SJCRH30 (cell line): ENCODE measurements at places on chromosomes 13 and 19.
A peak's percentile ranks its signal among the peaks of the same experiment; 100 is the strongest.

DNA sequence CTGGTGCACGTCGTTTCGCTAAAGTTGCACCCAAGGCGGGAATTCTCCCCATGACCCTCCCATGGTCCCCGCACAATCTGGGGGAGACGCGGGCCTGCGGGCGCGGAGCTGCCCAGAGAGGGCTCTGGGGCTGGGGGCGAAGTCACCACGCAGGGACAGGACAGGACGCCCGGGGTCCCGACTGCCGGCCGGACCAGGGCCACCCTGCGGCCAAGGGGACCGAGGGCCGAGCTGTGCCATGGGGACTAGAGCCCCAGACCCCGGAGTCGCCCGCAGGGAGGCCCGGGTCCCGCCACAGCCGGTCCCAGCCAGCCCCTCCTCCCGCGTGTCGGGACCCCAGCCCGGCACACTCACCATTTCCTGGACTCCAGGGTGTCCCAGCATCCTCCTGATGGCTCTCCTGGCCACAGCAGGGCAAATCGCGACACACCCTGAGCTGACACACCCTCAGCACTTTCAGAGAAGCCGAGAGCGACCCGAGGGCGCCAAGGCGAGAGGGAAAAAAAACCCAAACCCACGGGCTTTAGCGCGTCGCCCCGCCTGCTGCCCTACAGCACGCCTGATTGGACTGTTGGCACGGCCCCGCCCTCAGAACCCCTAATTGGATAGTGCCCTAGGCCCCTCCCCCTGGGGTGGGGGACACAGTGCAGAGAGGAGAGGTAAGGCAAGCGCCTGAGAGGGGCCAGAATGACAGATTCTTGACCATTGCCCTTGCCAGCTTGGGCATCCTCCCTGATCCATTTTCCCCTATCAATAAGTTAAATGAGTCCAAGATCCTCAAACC is 28.6 kb downstream of the ZNF44 start:
- H3K27me3 ChIP-seq = no peaks in the 10 kb centered on the region
- H3K27ac ChIP-seq = no peak overlapping the region
- no peak for DNase-seq
- H3K4me1 ChIP-seq = no peaks in the 10 kb centered on the region
- no peak overlapping the region for H3K4me3 ChIP-seq
- H3K36me3 ChIP-seq = peaks cover 9% of the 10 kb centered on the region

- no peaks in the 10 kb centered on the region for H3K4me1 ChIP-seq
- H3K27ac ChIP-seq = no peak overlapping the region
- H3K27me3 ChIP-seq = no peaks in the 10 kb centered on the region
- no peaks in the 10 kb centered on the region for H3K36me3 ChIP-seq
- no peak for DNase-seq
- H3K4me3 ChIP-seq = no peak overlapping the region
Observed at GRCh38 chr13:79497852-79498251, 16.9 kb downstream of the NDFIP2 start.

DNA sequence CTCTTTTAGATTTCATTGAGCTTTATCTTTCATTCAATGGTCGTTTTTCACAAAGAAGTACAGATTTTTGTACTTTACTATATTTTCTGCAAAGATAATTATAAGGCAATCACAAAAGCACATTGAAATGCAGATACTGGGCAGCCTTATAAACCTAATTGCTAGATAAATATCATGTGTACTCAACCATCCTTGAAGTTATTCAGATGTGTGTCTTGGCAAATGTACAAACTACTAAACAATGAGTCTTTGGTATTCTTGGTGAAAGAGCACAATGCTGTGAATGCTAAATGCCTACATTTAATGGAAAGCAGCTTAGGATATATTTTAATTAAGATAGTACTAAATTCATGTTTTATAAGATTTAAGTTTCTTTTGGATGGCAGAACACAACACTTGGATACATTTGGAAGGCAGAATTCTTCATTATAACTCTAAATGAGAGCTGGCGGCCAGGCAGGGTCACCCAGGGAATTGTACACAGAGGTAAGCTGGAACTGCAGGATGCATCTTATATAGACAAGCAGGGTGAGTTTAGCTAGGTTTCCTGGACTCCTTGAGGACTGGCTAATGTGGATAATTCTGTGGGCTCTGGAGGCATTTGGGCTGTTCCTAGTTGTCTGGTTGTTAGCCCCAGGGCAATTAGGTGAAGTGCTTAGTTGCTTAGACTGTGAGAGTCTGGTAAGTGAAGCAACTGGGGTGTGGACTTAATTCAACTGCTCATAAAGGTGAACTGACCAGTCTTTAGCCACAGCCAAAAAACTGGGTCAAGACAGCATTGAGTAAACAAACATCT is 286.6 kb downstream of the PCDH20 start:
- H3K27ac ChIP-seq = no peak overlapping the region
- H3K4me1 ChIP-seq = no peaks in the 10 kb centered on the region
- H3K4me3 ChIP-seq = no peak overlapping the region
- DNase-seq = no peak
- H3K27me3 ChIP-seq = no peaks in the 10 kb centered on the region
- H3K36me3 ChIP-seq = no peaks in the 10 kb centered on the region

DNA sequence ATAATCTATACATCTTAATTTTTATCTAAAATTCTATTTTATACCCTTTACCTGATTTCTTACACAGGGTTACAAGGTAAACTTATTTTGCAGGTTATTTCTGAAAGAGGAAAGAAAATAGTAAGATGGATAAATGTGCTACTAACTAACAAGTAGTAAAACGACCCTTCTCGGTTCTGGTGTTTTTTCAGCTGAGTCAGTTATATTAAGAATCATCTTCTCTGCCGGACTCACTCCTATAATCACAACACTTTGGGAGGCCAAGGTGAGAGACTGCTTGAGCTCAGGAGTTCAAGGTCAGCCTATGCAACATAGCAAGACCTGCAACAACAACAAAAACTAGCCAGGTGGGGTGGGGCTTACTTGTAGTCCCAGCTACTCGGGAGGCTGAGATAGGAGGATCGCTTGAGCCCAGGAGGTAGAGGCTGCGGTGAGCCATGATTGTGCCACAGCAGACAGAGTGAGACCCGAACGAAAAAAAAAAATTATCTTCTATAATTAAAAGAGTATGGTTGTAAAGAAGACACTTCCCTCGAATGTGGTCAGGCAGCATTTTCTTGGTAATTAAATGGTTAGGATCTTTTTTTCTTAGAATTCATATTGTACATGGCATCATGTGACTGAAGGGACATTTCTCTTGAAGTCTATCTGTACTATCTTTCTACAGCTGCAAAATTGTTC is 27.9 kb upstream of the RCBTB2 start:
- no peak for DNase-seq
- no peak overlapping the region for H3K4me3 ChIP-seq
- no peaks in the 10 kb centered on the region for H3K36me3 ChIP-seq
- H3K4me1 ChIP-seq = no peaks in the 10 kb centered on the region; the same call in 1 of the 2 replicates
- H3K27ac ChIP-seq = no peak overlapping the region

- no peaks in the 10 kb centered on the region for H3K27me3 ChIP-seq
- H3K27ac ChIP-seq = no peak overlapping the region
- DNase-seq = no peak
- no peak overlapping the region for H3K4me3 ChIP-seq
Observed at GRCh38 chr13:72198967-72199560, 332.1 kb upstream of the DACH1 start.

- H3K4me3 ChIP-seq = peak within 1 kb of the TSS; percentile 87
- H3K27ac ChIP-seq = peak within 1 kb of the TSS; percentile 80
- H3K27me3 ChIP-seq = no peaks in the 10 kb centered on the region
- H3K36me3 ChIP-seq = no peaks in the 10 kb centered on the region; the same call in 1 of the 2 replicates
Observed at GRCh38 chr19:49766930-49767299, at the start of gene AP2A1. Gene AP2A1 (plus strand): TSS chr19:49767001. CDS start chr19:49767134, 133 bp downstream.
